T-helper 22 cell (primary cell): ENCODE measurements at places on chromosomes 6 and 20.

- DNase-seq, result no peak
These were observed 12.9 kb upstream of the RBL1 start for GRCh38 chr20:37108676-37109075.

DNA sequence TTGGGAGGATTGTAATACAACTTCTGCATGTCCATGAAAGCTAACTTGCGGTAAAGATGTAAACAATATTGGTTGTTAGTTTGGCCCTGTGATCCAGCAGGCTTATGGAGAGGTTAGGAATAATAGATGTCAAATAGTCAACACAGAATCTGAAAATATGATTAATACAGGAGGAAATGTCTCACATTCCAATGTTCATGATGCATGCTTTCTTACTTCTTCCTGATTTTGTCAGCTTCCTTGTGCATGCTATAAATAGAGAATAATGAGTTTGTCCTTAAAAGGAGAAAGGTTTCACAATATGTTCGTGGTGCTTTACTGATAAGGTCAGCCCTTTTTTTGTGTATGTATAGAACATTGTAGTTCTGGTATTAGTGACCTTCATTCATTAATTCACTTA is 136.7 kb downstream of the MMUT start:
- DNase-seq, result no peak

DNA sequence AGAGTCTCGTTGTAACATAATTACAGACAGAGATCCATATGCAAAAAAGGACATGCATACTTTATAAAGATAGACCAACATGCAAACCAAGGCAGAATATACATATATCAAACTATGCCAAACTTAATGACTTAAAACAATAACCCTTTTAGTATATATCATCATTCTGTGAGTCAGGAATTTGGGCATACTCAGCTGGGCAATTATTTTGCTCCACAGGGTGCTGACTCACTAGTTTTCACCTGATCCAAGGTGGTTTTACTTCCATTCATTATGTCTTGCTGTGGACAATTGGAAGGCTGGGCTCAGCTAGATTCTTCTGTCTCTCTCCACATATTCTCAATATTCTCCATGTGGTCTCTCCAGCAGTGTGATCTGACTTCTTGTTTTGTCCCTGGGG is 41.2 kb upstream of the RNF146 start:
- DNase-seq, result no peak

DNA sequence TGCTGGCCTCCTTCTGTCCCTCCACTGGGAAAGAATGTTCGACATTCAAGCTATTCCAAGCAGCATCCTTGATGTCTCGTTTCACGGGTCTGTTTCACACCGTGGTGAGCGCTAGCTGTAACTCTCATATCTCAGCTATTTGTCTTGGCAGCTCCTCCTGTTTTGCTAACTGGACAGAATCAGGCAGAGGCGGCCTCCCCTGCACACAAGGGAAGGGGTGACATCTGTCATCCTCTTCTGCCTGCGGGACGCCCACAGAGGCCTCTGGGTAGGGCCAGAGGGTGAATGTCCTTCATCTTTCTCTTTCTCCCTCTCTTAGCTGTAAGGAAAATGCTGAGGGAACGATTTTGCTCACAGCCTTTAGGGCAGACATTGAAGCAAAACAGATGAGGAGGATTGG is 232.8 kb upstream of the GMDS start:
- DNase-seq, result no peak

DNA sequence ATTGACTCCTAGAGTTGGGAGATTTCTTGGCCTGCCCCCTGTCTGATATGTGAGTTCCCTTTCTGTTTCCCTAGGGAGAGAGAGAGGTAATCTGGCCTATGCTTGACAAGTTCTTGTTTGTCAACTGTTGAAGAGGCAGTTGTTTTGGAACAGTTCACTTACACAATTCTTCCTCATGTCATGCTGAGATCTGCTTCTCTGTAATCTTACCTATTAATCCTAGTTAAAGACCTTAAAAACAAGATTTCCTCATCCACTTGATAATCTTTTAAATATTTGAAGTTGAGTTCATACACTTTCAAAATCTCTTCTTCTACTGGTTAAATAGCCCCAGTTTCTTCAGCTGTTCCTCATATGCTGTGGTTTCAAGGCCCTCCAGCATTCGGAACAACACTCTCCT is 89.9 kb downstream of the FIG4 start:
- no peak for DNase-seq

- no peak for DNase-seq
These were observed 33.0 kb downstream of the SYNJ2 start for GRCh38 chr6:158014505-158015187.

DNA sequence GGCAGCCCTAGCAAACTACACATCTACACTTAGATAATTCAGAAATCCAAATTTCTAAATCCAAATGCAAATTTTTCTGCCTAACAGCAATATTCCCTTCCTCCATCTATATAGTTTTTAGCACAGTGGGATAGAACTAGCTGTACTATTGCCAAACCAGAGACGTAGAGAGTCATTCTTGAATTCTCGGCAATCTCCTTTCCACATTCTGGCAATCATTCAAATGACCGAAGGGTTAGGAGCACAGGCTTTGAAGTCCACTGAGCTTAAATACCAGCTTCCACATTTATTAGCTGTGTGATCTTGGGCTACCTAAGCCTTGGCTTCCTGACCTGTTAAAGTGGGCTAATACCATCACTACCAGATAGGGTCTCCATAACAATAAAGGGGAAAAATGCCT is 3.1 kb upstream of the RPS12 start:
- no peak for DNase-seq

DNA sequence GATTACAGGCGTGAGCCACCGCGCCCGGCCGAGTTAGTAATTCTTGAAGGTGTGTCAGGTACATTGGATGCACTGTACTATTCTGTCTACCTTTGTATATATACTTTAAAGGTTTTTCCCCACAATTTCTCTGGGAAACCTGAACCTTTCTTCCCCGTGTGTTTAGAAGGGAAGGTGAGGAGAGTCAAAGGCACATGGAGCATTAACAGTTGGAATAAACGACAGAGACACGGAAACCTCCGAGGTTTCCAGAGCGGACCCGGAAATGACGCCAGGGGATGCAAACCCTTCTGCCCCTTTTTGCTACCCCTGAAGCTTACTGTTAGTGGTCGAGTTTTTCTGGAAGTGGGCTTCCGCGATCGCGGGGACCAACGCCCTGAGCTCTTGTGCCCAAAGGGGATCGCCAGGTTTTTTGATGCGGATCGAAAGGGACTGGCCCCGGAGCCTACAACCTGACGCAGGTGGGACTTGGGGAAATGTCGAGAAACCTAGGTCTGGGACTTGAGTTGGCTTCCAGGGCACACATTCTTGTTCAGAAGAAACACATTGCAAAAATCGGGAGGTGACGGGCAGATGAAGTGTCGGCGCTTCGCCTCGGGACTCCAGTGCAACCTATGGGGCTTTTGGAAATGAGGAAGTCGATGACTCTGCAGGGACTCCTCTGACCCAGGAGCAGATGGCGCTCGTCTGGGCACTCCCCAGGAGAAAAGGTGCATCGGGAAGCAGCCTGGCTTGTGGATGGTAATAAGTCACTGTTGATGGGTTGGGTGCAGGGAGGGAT is 218.2 kb downstream of the OR2B2 start:
- peak; percentile 14 for DNase-seq

- DNase-seq, result no peak
These were observed 9.1 kb downstream of the NEDD9 start for GRCh38 chr6:11223286-11223864.

GRCh38 chr20:38117635-38118034 is 47.4 kb downstream of the TGM2 start:
- no peak for DNase-seq

GRCh38 chr20:56418385-56418861 is 6.4 kb downstream of the CASS4 start:
- no peak for DNase-seq

DNA sequence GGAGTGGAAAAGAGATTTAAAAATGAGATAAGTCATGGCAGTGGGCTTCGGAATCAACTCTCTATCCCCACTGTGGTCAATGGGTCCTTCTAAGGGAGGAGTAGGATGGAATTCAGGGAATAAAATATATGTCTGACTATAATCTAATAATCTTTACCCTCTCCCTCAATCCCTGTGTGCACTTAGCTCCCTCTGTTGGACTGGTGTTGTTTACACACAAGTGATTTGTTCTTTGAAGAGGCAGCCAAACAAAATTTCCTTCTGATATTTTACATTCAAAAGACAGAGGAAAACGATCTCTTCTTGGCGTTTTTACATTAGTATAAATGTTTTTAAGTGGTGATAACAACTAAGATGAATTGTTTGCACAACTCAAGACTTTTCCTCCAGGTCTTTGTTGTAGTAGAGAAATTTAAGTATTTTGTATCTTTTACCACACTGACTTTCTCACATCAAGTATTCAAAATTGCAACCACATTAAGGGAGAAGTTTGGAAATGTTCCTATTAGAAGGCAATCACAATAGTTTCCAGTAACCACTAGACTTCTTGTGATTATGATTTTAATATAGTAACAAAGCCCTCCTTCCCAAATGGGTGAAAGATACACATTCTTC is 317.8 kb downstream of the CENPW start:
- DNase-seq, result no peak

DNA sequence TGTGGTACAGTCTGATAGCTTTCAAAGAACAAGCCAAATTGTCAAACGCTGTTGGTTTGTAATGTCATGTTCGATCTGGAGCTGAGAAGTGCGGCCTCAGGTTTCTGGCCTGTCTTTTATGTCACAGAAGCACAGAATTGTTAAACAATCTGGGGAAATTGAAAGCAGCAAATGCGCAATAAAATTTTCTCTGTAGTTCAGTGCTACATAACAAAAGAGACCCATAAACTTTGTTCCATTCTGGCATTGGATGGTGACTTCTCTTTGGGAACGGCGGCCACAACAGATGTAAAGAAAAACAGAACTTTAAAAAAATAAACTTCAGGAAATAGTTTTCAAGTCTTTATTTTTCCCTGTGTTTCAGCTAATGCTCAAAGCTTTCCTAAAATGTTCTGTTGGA is 106.9 kb downstream of the PRL start:
- DNase-seq, result no peak

- DNase-seq, result no peak
These were observed 102.3 kb downstream of the EDN3 start for GRCh38 chr20:59402681-59403080.

- no peak for DNase-seq
These were observed 27.5 kb downstream of the RNASET2 start for GRCh38 chr6:166928644-166929541.

DNA sequence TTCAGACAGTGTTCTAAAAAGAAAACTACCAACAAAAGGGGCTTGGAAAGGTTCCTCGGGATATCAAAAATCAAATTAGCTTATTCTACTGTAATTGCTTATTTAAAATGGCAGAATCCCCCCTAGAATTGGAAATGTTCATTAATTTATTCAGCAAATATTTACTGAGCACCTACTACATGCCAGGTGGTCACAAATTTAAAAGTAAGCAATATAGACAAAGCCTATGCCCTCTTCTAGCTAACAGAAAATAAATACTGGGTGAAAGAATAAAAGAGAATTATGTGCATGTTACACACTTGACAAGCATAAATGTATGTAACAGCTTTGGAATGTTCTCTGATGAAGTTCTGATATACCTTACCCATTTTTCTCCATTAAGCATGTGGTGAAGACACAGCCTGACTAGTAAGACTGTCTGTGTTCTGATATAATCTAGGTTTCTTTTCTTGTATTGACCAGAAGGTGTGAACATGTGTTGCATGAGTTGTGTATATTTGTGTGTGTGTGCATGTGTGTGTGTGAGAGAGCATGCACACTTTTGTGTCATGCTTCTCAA is 606.7 kb upstream of the CITED2 start:
- no peak for DNase-seq

DNA sequence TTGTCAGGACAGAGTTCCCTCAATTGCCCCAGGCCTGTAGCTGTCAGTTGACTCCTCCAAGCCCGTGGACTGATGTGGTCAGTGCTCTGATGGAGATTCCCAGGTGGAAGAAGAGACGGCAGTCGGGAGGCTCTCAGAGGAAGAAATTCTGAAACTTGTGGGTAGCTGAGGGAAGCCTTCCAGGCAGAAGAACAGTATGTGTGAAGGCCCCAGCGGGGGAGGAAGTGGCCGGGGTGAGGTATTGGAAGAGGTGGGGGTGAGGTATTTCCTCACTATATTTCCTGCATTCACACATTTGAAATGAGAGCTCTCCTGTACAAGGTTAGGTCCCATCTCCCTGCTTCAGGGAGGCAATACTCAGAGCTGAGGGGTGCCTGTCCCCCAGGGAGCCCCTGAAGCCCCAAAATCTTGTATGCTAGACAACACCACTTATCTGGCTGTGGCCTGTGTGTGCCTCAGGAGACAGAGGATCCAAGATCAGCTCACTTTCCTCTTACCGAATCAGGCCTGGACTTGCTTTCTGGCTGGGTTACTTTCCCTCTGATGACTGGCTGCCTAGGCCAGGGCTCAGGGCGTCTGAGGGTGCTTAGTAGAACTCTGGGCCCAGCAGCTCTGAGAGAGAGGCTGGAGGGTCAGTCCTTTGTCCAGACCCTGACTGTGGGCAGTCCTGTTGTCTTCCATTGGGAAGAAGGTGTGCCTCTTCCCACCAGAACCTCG is 49.3 kb upstream of the MYL9 start:
- peak; percentile 21 for DNase-seq

DNA sequence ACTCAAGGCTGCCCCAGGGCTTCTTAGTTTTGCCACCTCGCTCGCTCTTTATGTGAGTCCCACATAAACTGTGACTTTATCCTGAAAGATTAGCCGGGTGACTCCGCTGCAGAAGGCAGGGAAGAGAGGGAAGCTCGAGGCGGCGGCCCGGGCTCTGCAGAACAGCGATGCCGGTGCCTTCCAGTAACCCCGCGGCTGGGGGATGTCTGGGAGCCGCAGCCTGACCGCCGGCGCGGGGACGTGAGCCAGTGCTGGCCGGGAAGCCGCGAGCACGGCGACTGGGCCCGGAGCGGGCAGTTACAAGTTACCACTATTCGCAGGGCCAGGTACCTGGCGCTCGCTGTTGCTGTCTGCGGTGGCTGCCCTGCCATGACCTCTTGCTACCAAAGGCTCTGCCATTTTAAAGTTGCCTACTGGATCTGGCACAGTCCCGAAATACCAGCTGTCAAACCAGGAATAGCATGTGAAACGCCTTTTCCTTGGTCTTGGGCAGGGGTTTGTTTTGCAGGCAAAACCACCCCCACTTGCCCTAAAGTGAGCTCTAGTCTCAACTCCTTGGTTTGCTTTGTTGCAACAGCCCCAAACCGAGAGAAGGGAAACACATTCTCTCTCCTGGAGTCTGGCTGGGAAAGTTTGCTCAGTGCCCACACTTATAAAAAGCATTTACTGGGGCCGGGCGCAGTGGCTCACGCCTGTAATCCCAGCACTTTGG is 124.0 kb upstream of the SLC2A12 start:
- DNase-seq, result no peak
